ENCODE measurements at places on chromosomes 2 and 18.

- no peak for DNase-seq
Measured at GRCh38 chr2:237045449-237045848, 40.2 kb upstream of the COPS8 start.

DNA sequence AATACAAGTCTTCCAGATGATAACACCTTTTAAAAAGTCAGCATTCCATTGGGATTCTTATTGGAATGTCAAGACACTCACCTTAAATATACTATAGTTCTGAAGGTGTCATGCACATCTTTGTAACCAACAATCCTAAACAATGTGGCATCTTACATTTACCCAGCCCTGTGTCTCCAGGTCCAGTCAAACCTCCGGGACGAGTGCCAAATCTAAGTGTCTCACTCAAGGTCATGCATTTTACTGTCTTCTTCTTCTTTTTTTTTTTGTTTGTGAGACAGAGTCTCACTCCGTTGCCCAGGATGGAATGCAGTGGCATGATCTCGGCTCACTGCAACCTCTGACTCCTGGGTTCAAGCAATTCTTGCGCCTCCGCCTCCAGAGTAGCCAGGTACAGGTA lies 206.9 kb upstream of the FAM98A start:
- DNase-seq: peak; percentile 5

GRCh38 chr2:132583666-132584360 lies 86.2 kb downstream of the LYPD1 start:
- no peak for DNase-seq

GRCh38 chr2:234422273-234422732 lies 74.6 kb downstream of the ARL4C start:
- no peak for DNase-seq

DNA sequence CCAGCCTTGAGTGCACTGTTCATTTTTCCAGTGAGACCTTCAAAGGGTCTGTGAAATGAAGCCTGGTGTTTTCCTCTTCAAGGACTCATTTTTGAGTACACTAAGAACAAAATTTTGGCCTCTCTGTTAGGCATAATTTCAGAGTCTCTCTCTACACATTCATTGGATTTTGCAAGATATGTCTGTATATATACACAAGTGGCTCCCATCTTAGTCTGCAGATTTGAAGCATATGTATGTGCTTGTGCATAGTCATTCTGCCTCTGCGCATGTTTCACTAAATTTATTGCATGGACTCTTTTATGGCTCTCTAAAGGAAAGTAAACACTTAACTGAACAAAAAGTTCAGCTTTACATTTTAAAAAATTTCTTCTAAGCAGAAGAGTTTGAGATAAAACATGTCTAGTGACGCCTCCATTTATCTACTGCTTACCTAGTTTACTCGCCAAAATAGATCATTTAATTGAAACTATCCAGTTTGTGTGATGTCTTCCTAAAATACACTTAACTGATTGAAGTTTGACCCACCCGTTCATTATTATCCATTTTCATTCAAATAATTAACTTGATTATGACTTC lies 145.9 kb downstream of the FMNL2 start:
- no peak for DNase-seq

DNA sequence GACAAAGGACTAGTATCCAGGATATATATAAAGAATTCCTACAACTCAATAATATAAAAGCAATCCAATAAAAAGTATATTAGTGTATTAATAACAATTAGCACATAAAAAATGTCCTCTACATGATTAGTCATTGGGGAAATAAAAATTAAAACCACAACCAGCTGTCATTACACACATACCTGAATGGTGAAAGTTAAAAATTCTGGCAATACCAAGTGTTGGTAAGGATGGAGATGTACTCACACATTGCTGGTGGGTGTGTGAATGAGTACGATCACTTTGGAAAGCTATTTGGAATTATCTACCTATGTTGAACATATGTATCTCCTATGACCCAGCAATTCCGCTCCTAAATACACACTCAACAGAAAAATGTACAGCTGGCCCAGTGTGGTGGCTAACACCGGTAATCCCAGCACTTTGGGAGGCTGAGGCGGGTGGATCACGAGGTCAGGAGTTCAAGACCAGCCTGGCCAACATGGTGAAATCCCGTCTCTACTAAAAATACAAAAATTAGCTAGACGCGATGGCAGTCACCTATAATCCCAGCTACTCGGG lies 14.3 kb upstream of the NOL10 start:
- DNase-seq: no peak

DNA sequence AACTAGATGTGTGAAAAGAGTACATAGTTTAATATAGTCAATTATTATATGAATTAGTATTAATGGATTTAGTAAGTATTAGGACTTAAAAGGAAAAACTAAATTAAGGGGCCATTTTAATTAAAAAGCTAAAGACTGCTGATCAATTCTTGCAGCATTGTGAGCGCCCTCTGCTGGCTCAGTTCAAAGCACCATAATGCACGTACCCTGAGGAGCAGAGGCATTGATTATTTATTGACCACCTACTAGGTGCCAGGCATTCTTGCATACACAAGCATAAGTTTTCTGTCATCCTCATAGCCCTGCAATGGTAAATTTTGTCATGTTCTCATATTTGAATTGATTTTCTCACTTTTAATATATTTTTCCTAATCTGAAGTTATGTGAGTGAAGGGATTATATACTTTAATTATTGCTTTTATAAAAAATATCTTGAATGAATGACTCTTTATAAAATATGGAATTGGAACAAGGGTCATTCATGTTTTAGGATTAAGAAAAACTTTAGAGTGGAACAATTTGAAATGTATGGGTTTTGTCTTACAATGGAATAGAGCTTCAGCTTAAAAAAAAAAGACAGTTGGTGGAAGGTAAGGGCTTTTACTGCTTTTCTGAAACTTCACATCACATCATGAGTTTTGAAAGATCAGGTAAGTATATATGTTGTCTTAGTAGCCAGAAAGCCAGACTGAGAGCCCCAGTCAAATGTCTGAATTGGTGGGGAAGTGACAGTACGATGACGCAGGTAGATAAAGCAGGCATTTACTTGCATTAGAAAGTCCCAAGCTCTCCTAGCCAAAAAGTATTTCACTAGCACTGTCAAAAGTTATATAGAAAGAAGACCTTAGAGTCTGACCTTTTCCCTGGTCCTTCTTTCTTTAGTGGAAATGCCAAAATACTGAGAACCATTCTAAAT lies 9.7 kb downstream of the ITGA4 start:
- peak; percentile 64 for DNase-seq

- no peak for DNase-seq
Measured at GRCh38 chr2:227462462-227462951, 9.4 kb upstream of the AGFG1 start.

DNA sequence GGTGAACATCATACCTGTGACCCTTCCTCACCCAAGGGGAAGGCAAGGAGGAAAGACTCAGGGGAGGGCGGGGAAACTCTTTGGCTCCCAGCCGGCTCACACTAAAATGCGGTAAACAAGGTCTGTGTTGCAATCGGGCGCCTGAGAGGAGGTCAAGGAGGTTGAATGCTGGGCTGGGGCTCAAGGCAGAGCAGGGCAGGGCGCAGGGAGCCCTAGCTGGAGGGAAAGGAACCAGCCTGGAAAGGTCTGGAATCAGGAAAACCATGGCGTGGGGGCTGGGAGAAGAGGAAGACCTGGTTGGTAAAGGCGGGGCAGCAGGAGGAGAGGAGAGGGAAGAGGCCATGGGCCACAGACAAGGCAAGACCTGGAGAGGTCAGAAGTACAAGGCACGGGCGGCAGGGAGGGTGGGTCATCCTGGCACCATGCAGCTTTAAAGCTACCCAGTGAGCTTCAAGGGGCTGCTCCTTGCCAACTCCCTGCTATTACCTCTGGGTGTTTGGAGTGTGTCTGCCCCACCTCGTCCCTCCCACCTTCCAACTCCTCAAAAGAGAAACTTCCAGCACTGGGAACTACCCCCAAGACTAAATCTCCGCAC lies 4.8 kb upstream of the TMEM37 start:
- DNase-seq: no peak

- DNase-seq: no peak
Measured at GRCh38 chr2:145194673-145195072, 674.8 kb upstream of the ZEB2 start.

DNA sequence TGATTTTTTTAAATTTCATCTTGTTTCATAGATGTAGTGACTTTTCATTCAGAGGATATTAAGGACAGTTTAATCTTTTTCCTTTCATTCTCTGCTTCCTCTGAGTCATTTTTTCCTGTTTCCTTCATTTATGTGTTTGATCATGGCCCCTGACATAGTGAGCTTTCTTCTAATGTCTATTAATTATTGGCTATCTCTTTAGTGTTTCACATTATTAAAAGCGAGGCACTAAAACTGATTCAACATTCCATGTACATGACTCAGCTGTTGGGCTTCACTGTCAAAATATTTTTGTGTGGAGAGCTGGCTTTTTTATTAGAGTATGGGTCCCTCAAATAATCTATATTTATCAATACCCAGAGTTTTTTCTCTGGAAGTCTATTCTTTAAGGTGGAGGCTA lies 125.8 kb downstream of the THSD7B start:
- DNase-seq: no peak

GRCh38 chr2:73582364-73582763 lies 59.9 kb downstream of the NAT8 start:
- DNase-seq: no peak

DNA sequence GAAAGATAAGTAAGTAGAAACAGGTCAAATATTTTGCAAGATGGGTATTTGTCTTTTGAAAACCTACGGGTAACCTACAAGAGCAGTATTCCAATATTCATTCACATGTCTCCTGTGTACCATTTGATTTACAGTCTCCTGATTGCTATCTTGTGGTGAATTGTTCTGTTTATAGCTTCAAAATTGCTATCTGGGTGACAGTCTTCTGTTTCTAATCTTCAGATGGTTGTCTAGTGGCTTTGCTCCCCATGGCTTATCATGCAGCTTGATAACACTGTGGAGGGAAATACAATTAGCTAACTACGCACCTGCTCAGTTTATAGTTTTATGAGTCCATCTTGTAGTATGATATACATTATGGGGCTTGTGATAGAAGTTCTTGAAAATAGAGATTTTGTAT lies 816.8 kb downstream of the CPS1 start:
- DNase-seq: no peak

DNA sequence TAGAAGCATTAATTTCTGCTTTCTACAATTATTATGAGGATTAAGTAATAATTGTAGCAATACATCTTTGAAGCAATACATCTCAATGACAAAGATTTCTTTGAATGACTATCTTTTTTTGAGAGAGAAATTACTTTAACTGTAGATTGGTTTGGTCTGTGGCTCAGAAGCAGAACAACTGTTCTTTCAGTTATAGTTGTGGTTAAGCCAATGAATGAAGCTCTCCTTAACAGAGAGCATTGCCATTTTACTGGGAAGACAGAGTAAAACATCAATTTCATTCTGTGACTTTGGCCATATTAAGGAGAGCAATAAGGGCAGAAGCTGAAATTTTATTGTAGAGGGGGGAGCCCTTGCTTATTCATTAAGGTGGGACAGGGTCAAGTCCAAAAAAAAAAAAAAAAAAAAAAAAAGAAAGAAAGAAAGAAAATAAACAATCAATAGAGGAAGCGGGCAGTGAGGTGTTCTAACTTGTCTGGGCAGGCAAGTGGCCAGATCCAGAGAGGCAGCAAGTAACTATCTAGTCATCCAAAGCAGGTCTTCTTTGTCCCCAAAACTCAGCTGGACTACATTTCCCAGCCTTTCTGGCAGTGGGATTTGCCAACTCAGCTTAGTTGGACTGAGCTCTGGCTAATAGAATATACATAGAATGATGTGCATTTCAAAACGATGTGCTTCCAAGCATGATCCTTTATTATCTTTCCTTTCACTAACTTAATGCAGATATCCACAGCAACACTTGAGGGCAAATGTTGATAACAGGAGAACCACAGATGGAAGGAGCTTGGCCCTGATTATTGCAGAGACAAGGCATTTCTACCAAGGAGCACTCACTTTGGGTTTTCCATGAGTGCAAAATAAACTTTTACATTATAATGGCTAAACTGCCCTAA lies 462.7 kb upstream of the CDH20 start:
- DNase-seq: no peak

DNA sequence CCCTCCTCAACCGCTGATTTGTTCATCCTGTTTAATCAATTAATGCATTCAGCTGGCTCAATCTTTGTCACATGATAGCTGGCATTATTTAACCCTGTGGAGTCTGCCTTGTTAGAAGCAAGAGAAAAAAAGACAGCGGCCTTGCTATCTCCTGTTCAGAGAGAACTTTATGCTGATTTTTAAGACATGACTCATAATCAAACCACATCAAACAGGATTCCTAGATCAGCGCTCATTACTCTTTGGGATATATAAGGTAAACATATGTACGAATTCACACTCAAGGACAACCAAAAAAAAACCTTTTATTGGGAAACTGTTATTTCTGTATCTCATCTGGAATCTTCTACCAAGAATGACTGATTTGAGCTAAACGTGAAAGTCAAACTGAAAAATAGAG lies 195.1 kb downstream of the C1D start:
- no peak for DNase-seq

GRCh38 chr2:41966920-41967319 lies 80.9 kb upstream of the PKDCC start:
- DNase-seq: no peak

- no peak for DNase-seq
Measured at GRCh38 chr2:29576231-29576630, 345.2 kb downstream of the ALK start.

DNA sequence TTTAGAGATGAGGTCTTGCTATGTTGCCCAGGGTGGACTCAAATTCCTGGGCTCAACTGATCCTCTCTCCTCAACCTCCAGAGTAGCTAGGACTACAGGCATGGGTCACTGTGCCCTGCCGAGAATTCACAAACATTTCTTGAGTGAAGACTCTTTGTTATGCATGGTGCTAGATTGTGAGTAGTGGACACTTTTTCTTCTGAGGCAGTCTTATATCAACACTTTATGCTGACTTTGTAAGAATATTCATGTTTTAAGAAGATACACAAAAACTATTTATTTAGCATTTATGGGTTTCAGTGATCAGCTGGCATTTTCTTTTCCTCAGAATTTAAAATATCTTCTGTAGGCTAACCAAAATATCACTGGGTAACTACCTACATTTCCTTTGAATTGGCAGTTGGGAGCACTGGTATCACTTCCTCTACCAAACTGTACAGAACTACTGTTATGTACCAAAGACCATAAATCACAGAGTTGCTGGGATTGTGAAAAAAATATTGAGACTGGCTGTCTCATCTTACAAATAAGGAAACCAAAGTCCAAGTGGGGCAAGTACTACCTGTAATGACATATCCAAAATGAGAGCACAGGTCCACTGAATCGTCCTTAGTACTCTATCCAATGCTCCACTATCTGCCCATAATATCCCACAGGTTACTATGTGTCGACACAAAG lies 34.0 kb downstream of the DOCK10 start:
- peak; percentile 42 for DNase-seq

GRCh38 chr2:24509840-24510239 lies 18.8 kb downstream of the NCOA1 start:
- DNase-seq: no peak

Data from RPMI8226 (cell line).